ENCODE measurements at places on chromosomes 16 and 17.

- DNase-seq = no peak
These were observed 209.7 kb downstream of the CCDC182 start for GRCh38 chr17:57535249-57535966.

GRCh38 chr17:32111141-32111771, 31.0 kb upstream of the RHOT1 start:
- no peak for DNase-seq

- DNase-seq = no peak
These were observed 192.4 kb downstream of the SEC14L1 start for GRCh38 chr17:77332981-77333685.

GRCh38 chr16:69890892-69891282, 60.2 kb upstream of the CLEC18A start:
- DNase-seq = no peak

GRCh38 chr16:2881783-2882649, 999 bp upstream of the FLYWCH2 start:
- no peak for DNase-seq

DNA sequence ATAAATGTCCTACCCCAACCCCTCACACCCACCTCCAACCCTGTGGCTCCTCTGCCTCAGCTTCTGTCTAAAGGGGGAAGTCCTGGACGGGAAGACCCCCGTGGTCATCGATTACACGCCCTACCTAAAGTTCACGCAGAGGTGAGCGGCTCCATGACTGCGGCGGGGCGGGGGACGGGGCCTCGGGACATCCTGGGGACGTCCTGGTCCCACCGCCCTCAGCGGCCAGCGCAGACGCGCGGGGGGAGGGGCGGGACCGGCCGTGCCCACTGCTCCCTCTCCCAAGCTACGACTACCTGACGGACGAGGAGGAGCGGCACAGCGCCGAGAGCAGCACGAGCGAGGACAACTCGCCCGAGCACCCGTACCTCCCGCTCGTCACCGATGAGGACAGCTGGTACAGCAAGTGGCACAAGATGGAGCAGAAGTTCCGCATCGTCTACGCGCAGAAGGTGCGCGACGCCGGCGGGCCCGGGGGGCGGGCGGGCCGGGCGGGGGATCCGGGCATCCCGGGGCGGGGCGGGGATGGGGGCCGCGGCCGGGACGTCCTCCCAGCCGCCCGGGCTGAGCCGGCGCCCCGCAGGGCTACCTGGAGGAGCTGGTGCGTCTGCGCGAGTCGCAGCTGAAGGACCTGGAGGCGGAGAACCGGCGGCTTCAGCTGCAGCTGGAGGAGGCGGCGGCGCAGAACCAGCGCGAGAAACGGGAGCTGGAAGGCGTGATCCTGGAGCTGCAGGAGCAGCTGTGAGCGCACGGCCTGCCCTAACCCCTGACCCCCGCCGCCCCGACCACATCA, 6.7 kb downstream of the RUNDC3A start:
- DNase-seq = no peak
